CD4-positive, alpha-beta T cell treated with Interleukin-6 at 100 ng/mL for 8 hours (primary cell): ENCODE measurements at places on chromosomes 5 and 9.

DNA sequence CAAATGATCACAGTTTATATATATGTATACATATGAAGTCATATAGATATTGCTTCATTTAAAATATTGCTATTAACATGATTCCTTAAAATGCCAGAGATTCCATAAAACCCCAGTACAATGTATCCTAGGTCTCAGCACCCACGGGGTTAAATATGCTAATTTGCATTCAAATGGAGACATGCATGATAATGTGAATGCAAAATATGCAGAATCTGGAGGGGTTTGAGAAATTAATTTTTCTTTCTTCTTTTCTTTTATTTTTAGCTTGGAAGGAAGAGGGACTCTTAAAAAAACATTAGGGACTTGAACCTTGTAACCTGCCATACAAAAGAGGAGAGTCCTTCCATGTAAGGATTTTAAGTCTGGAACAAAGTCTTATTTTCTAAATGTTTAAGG, 211.9 kb downstream of the MEF2C start:
- no peak for DNase-seq

DNA sequence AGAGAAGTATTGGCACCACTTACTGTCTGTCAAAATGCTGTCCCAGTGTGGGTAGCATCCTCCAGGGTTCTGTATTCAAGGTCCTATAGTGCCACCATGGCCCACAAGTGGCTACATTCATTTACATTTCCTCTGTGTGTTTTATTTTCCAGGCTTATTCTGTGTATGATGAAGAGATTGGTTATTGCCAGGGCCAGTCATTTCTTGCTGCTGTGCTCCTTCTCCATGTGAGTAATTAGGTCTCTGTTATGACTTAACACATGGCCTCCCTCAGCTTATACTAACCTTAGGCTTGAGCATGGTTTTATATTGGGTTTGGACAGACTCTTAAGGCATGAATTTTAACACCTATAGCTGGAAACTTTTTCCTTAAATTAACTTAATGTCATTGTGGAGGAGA, 36.7 kb downstream of the GPR21 start:
- no peak for DNase-seq

DNA sequence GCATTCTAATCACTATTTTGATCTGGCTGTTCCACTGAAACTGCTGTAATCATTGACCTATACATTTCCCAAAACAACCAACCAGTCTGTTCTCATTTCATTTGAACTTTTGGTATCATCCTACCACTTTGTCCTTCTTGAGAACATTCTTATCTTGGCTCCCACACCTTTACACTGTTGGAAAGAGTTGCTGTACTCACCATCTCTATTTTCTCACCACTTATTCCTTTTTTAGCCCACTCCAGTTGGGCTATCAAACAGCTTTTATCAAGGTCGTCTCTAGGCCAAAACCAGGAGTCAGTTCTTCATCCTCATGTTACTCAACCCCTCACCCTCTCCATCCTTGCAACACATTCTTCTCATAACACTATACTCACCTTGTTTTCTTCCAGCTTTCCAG, 170.1 kb downstream of the KDM4C start:
- DNase-seq = no peak

DNA sequence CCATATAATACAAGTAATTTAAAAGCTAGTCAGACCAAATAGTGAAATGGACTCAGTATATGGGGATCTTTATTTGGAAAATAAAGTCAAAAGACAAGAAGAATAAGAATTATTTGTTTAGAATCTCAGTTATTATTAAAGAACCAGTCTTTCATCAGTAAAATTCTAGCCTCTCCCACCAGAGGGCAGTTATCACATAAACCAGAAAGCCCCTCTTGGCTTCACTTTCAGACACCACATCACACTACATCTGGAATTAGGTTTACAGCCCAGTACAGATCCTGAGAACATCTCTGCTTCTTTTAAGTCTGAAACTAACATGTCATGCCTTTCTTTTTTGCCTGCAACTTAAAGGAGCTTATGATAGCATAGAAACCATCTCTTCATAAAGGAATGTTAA, 12.2 kb upstream of the HSPB3 start:
- DNase-seq = no peak

- no peak for DNase-seq
Observed at GRCh38 chr5:144972317-144972716, 801.6 kb downstream of the KCTD16 start.

GRCh38 chr5:116037236-116037822, 5.1 kb downstream of the ARL14EPL start:
- no peak for DNase-seq

- DNase-seq = no peak
Observed at GRCh38 chr5:169933616-169934015, 46.7 kb downstream of the INSYN2B start.

DNA sequence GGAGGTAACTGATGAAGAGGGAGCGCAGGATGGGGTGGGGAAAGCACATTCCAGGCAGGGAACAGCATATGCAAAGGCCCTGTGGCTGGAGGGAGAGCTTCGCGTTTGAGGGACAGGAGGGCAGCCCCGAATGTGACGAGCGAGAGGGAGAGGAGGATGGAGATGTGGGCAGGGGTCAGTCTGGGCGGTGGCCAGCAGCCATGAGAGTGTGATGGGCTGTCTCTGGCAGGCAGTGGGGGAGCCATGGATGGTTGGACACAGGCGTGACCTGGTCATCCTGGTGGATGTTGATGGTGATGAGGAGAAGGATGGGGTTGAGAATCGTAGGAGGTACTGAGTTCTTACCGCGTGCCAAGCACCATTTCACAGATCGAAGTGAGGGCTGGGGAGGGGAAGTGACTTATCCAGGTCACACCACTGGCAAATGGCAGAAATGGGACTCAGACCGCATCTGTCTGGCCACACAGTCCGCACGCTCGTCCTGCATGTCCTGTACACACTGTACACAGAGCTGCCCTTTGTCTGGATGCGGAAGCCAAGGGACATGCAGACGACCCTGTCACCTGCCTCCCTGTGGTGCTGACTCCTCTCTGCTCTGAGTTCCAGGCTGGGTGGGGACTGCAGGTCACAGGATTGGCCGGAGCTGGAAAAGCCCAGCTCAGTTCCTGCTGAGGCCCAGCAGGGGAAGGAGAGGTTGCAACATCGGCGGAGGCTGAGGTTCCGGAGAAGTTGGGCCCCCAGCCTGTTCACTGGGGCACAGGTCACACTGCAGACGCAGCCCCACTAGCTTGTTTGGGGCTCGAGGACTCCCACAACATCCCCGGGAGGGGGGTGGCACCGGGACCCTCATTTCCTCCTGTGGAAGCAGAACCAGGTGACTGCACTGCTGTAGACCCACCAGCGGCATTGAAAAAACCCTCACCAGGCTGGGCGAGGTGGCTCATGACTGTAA, 165.6 kb upstream of the IER5L start:
- DNase-seq = no peak

DNA sequence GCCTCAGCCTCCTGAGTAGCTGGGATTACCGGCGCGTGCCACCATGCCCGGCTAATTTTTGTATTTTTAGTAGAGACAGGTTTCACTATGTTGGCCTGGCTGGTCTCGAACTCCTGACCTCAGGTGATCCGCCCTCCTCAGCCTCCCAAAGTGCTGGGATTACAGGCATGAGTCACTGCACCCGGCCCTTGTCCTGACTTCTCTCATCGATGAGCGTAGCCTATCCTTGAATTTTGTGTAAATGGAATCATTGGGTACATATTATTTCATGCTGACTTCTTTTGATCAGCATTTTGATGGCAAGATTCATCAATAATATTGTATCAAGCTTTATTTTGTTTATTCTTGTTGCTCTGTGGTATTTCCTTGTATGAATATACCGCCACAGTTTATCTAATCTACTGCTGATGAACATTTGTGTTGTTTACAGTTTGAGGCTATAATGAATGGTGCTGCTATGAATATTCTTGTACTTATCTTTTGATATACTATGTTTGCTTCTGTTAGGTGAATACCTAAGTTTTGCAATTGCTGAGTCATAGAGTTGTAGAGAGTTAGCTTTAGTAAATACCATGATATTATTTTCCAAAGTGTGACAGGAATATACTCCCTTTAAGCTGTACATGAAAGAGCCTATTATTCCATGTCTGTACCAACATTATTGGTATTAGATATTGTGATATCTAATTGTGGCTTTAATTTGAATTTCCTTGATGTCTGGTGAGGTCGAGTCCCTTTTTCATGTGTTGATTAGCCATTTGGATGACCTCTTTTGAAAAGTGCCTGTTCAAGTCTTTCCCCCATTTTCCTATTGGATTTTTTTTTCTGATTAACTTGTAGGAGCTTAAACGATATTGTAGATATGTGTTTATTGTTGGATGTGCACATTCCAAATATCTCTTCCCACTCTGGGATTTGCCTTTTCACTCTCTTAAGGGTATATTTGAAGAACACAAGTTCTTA, 107.5 kb downstream of the RGS3 start:
- DNase-seq = no peak

- no peak for DNase-seq
Observed at GRCh38 chr5:176744584-176744965, 65.8 kb upstream of the UNC5A start.

DNA sequence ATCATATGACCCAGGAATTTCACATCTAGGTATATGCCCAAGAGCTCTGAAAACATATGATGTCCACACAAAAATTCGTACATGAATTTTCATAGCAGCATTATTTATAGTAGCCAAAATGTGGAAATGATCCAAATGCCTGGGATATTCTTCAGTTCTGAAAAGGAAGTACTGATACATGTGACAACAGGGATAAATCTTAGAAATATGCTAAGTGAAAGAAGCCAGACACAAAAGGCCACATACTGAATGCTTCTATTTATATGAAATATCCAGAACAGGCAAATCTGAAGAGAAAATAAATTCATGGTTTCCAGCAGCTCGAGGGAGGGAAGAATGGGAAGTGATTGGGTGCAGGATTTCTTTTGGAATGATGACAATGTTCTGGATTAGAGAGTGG, 16.8 kb upstream of the ZBTB43 start:
- DNase-seq = no peak

- no peak for DNase-seq
Observed at GRCh38 chr5:15600035-15600434, 100.1 kb downstream of the FBXL7 start.

- DNase-seq = peak; percentile 51
Observed at GRCh38 chr9:92097997-92098482, 17.2 kb downstream of the SPTLC1 start.

DNA sequence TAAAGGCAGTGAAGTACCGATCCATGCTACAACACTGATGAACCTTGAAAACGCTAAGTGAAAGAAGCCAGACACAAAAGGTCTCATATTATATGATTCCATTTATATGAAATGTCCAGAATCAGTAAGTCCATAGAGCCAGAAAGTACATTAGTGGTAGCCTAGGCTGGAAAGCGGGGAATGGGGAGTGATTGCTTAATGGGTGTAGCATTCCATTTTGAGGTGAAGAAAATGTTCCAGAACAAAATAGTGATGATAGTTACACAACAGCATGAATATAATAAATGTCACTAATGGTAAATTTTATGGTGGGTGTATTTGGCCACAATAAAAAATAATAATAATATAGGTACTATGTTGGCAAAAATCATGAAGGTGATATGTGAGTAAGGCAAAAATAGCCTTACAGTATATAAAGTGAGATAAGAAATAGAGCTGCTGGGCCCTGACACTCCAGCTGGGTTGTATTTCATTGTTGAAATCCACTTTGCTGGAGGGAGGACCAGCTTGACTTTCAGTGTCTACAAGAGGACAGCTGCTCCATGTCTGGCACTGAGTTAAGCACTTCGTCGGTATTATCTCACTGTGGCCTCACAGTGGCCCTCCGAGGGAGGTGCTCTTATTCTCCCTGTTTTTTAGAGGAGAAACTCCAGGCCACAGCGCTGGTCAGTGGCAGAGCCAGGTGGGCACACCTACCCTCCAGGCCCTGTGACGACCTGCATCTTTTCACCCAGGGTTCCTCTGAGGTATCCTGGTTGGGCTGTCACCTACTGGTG, 22.4 kb upstream of the ANGPTL2 start:
- DNase-seq = no peak

DNA sequence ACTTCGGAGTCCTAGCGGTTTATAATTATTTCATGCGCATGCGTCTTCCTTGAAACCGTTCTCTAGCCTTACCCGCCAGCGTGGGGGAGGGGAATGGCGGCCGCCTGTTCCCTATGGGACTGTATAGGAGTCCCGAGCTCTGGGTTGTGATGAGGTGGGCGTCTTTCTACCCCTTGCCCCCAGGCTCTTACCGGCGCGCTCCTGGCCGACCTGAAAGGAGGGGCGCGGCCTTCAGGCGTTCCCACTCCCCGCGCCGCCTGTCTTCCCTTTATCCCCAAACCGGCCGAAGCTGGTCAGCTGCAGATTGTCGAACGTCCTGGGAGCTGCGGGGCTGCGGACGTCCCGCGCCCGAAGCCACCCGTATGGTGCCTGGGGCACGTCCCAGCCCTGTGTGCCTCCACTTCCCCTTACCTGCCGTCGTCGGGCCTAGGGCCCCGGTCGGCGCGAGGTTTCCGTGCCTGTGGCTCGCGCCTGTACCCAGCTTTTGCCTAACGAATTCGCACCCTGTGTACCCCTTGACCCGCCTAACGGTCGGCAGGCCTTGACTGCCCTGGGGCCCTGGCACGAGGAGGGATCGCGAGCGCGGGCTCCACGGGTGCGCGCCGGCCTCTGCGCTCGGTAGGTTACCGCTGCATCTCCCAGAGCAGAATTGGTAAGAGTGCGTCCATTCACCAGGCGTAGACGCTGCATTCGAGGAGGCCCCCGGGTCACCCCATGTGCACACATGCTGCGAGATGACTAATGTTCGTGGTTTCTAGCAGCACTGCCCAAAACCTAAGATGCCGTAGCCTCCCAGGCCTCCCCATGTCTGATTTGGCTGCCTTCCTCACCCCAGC, 653 bp upstream of the HNRNPH1 start:
- peak; percentile 27 for DNase-seq

DNA sequence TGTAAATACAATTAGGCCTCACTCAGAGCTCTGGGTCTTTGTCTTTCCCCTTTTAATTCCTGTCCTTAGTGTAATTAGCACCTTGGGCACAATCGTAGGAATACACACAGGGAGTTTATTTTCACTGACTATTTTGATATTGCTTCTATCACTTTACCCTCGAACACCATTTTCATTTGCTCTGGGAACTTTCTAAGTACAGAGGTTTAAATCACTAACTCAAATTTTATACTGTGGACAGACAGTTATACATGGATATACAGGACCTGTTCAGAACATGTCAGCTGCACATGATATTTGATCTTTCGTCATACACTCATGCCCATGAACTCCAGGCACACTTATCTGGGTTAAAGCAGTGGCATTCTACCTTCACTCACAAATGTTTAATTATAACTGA, 217.8 kb upstream of the TMEM161B start:
- no peak for DNase-seq

GRCh38 chr9:27065288-27065687, 43.7 kb upstream of the TEK start:
- no peak for DNase-seq

DNA sequence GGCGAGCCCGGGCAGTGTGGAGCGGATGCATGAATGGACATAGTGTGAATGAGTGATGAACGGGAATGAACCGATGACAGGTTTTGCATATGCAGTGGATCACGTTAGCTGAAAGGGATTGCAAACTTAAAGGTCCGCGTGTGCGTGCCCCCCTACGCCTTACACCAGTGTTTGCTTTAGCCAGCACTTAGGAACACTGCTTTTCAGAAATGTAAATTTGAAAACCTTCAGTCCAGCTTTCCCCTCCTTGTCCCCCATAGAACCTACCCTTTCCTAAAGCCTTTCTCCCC, 692 bp downstream of the PSAT1 start:
- no peak for DNase-seq
